ENCODE measurements at places on chromosomes 4 and X.

DNA sequence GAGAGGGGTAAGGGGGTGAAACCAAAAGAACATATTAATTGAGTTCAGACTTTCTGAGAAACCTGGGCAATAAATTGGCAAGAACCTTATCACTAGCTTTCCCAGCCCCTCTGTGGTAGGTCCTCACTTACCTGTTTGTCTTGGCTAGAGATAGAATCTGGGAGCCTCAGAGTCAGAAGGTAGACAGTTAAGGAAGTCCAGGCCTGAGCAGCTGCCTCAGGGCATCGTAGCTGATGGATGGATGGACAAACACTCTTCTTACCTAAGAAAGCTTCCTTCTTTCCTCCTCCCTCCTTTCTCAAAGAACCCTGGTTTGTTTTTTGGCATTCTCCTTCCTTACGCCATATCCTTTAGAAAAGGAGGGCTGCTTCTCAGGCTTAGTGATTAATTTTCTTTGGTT, 24.4 kb downstream of the FRAS1 start:
- DNase-seq: no peak

- DNase-seq: no peak
These were observed 75.4 kb downstream of the LIMCH1 start for GRCh38 chr4:41613386-41613785.

DNA sequence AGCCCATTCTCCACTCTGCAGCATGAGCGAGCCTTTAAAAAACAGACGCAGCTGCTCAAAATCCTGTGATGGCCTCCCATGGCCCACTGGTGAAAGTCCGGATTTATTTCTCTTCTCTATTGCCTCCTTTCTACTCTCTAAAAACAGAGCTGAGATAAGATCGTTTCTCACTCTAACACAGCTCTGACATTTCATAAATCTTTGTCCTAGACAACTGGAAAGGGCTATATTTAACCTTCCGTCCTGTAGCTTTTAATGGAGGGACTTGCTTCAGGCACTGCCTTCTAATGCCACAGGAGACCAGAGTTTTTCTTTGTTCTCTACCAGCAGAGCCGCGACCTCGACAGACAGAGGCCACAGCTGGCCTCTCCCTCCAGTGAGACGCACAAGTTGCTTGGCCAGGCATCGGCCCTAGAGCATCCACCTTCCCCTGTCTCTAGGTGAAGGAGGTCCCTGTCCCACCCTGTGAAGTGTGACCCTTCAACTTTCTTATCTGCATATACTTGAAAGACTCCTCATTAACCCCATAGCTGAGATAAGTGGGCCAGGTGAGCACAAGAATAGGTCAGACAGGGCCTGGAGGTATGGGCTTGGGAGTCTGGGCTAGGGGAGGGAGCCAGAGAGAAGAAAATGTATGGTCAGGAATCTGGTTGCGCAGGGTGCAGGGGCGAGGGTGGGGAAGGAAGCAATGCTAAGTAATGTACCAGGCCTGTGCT, 50.0 kb downstream of the RTL5 start:
- DNase-seq: no peak

GRCh38 chr4:29565256-29565655, 1154.9 kb upstream of the PCDH7 start:
- no peak for DNase-seq

- no peak for DNase-seq
These were observed 121.9 kb downstream of the GASK1B start for GRCh38 chr4:158050942-158051341.

Data from NCI-H1092 (cell line).